Sigmoid colon (tissue), 7 donors: ENCODE measurements at places on chromosomes 3 and 15.
A peak's percentile ranks its signal among the peaks of the same experiment; 100 is the strongest.

GRCh38 chr3:42796332-42796885 is 7.9 kb downstream of the HIGD1A start:
- no peaks in the 10 kb centered on the region for H3K36me3 ChIP-seq
- H3K27ac ChIP-seq, result no peak overlapping the region
- H3K27me3 ChIP-seq, result no peaks in the 10 kb centered on the region

DNA sequence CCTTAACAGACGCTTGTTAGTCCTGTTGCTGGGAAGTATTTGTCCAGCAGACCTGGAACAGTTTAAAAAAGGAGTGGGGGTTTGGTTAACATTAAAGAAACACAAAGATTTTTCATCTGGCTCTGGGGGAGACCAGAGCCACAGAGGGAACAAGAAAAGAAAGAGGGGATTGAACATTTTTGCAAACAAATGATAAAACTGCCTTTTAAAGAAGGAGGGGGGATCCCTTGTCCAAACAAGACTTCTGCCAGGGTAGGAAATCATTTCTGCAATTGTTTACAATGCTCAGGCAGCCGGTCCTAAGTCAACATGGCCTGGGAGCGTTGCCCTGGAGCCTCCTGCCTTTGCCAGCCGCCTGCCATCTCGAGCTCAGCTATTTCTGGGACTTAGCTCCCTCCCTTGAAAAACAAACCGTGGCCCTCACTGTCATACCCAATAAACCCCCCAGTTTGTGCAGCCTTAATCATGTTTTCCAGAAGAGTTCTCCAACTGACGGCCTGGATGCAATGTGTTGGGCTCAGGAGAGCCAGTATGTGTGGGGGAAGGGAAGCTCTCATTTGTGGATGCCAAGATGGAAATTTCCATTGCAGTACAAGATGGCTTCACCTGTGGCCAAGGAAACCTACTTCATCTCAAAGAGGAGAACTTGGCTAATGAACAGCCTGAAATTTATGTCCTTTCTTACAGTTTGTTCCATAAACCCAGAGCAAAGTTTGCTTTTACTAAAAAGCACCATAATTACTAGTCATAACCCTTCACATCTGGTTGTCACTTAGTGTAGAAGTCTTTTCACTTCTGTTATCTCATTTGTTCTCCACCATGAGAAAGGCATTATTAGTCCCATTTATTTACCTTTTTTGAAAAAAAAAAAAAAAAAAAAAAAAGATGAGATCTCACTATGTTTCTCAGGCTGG is 75.9 kb upstream of the RNU6-1 start:
- no peaks in the 10 kb centered on the region for H3K36me3 ChIP-seq
- H3K27me3 ChIP-seq, result no peaks in the 10 kb centered on the region
- no peak overlapping the region for H3K4me3 ChIP-seq
- peak overlapping the region; percentile 87 for H3K27ac ChIP-seq
- no peaks in the 10 kb centered on the region for H3K4me1 ChIP-seq
- peak; percentile 96 for DNase-seq

GRCh38 chr3:66386011-66386924 is 114.6 kb downstream of the LRIG1 start:
- peaks cover 52% of the 10 kb centered on the region for H3K36me3 ChIP-seq
- no peak for DNase-seq
- no peaks in the 10 kb centered on the region for H3K27me3 ChIP-seq
- H3K4me1 ChIP-seq, result peaks cover 13% of the 10 kb centered on the region
- no peak overlapping the region for H3K4me3 ChIP-seq

DNA sequence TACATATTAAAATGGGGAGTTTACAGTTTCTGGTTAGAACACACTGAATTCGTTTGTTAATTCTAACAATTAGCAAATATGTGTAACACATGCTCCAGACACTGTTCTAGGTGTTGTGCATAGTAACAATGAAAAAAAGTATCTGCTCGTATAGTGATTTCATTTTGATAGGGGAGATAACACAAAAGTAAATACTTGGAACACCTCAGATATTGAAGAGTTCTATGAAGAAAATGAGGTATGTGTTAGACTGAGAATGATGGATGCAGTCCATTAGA is 6.8 kb upstream of the TMF1 start:
- H3K36me3 ChIP-seq, result peaks cover 30% of the 10 kb centered on the region
- H3K27ac ChIP-seq, result no peak overlapping the region
- no peak overlapping the region for H3K4me3 ChIP-seq
- no peaks in the 10 kb centered on the region for H3K4me1 ChIP-seq
- DNase-seq, result no peak

GRCh38 chr3:42590989-42591756 is 513 bp downstream of the SS18L2 start:
- peaks cover 15% of the 10 kb centered on the region for H3K36me3 ChIP-seq
- no peaks in the 10 kb centered on the region for H3K27me3 ChIP-seq
- peak overlapping the region; percentile 66 for H3K4me3 ChIP-seq
- H3K4me1 ChIP-seq, result peaks cover 15% of the 10 kb centered on the region
- peak overlapping the region; percentile 87 for H3K27ac ChIP-seq
- peak; percentile 70 for DNase-seq

DNA sequence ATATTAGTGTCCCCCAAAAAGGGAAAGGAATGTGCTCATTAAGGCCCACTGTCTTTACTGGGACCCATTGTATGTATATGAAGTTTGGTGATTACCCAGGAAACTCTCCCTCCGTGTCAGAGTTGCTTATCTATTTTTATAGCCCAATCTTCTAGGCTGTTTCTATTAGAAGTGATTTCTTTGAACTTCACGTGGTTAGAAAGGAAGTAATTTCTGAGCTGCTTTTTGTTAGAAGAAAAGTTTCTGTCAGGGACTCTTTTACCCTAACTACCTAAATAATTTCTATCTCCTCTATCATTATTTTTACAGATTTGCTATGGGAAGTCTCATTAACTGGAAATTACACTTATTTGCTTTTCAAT is 17.7 kb upstream of the SENP7 start:
- no peaks in the 10 kb centered on the region for H3K36me3 ChIP-seq
- H3K4me1 ChIP-seq, result no peaks in the 10 kb centered on the region
- H3K27me3 ChIP-seq, result no peaks in the 10 kb centered on the region

DNA sequence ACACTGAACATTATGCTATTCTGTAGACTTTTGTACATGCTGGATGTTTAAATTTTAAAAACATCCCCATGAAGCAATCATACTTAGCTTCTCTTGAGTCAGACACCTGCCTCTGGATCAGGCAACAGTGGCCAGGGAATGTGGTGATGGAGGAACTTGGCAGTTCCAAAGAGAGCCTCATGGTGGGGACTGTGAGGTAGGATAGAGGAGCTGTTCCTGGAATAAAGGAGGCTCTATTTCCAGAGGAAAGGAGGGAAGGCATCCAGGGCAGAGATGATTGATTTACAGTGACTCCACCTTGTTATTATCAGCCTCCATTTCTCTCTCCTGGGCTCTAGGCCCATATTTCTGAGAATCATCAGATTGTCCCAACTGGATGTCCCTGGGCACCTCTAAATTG is 35.0 kb upstream of the ABHD17C start:
- no peaks in the 10 kb centered on the region for H3K36me3 ChIP-seq
- no peak for DNase-seq
- no peak overlapping the region for H3K4me3 ChIP-seq
- H3K27me3 ChIP-seq, result no peaks in the 10 kb centered on the region
- no peaks in the 10 kb centered on the region for H3K4me1 ChIP-seq

- no peaks in the 10 kb centered on the region for H3K36me3 ChIP-seq
- DNase-seq, result no peak
- no peaks in the 10 kb centered on the region for H3K27me3 ChIP-seq
- H3K4me3 ChIP-seq, result no peak overlapping the region
- H3K4me1 ChIP-seq, result no peaks in the 10 kb centered on the region
Observed at GRCh38 chr3:154981201-154981600, 98.9 kb upstream of the MME start.

DNA sequence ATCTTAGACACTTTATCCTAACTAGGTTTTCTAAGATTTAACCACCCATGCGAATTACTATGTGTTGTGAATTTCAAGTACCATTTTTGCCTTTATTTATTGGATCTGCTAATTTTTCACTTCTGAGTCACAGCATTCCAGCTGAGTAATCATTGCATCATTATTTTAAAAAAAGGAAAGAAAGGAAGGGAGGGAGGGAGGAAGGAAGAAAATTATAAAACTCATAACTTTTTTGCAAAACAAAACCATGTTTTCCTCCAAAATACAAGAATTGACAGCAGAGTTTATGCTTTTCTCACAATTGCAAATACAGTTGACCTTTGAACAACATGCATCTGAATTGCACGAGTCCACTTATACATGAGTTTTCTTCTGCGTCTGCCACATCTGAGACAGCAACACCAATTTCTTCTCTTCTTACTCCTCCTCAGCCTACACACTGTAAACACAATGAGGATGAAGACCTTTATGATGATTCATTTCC is 651.4 kb upstream of the NECTIN3 start:
- H3K27me3 ChIP-seq, result no peaks in the 10 kb centered on the region
- no peaks in the 10 kb centered on the region for H3K4me1 ChIP-seq
- no peak for DNase-seq
- no peaks in the 10 kb centered on the region for H3K36me3 ChIP-seq
- H3K27ac ChIP-seq, result no peak overlapping the region
- H3K4me3 ChIP-seq, result no peak overlapping the region

GRCh38 chr3:105368566-105369499 is 2.1 kb downstream of the ALCAM start:
- H3K4me1 ChIP-seq, result no peaks in the 10 kb centered on the region
- H3K36me3 ChIP-seq, result no peaks in the 10 kb centered on the region
- no peaks in the 10 kb centered on the region for H3K27me3 ChIP-seq

GRCh38 chr3:182342252-182342651 is 451.1 kb upstream of the ATP11B start:
- no peak overlapping the region for H3K27ac ChIP-seq
- H3K27me3 ChIP-seq, result no peaks in the 10 kb centered on the region
- no peaks in the 10 kb centered on the region for H3K4me1 ChIP-seq
- no peak for DNase-seq

- DNase-seq, result no peak
- H3K4me1 ChIP-seq, result peaks cover 26% of the 10 kb centered on the region
- no peaks in the 10 kb centered on the region for H3K27me3 ChIP-seq
- H3K27ac ChIP-seq, result peak overlapping the region; percentile 94
- H3K4me3 ChIP-seq, result peak overlapping the region; percentile 74
- no peaks in the 10 kb centered on the region for H3K36me3 ChIP-seq
Observed at GRCh38 chr3:11717768-11718636, 74.3 kb upstream of the VGLL4 start.

DNA sequence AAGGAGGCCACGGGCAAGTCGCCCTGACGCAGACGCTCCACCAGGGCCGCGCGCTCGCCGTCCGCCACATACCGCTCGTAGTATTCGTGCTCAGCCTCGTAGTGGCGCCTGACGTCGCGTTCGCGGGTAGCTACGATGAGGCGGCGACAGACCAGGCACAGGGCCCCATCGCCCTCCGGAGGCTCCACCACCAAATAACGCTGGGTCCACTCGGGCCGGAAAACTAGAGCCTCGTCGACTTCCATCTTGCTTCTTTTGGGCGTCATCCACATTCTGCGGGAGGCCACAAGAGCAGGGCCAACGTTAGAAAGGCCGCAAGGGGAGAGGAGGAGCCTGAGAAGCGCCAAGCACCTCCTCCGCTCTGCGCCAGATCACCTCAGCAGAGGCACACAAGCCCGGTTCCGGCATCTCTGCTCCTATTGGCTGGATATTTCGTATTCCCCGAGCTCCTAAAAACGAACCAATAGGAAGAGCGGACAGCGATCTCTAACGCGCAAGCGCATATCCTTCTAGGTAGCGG is at the start of gene EPM2AIP1:
EPM2AIP1 (minus strand) TSS at position 326 of the 520 bp plus-strand sequence; CDS start at position 272, 54 bp downstream.
- no peaks in the 10 kb centered on the region for H3K27me3 ChIP-seq
- H3K27ac ChIP-seq, result peak within 1 kb of the TSS; percentile 97
- peak; percentile 100 for DNase-seq
- peaks cover 49% of the 10 kb centered on the region for H3K4me1 ChIP-seq

- peak overlapping the region; percentile 97 for H3K27ac ChIP-seq
- no peak for DNase-seq
- no peaks in the 10 kb centered on the region for H3K27me3 ChIP-seq
- H3K4me3 ChIP-seq, result no peak overlapping the region
Observed at GRCh38 chr15:97963779-97964178, 3.3 kb downstream of the ARRDC4 start.

DNA sequence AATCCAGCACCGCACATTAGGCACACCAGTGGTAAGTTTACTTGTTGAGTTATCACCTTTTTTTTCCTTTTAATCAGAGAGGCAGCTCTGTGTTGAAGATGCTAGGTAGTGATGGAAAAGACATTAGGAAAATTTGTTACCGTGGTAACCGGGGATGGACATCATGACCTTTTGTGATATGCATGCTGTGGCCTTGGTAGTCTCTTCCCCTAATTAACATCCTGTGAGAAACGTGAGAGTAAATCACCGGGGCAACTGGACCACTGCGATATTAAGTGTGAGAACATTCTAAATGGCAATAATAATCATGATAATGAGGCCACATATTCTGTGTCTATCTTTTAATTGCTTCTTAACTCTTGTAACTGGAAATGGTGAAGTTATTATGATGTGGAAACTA is 362.0 kb downstream of the CACNA2D3 start:
- no peaks in the 10 kb centered on the region for H3K36me3 ChIP-seq
- DNase-seq, result no peak
- H3K4me3 ChIP-seq, result no peak overlapping the region
- H3K4me1 ChIP-seq, result no peaks in the 10 kb centered on the region
- no peaks in the 10 kb centered on the region for H3K27me3 ChIP-seq

DNA sequence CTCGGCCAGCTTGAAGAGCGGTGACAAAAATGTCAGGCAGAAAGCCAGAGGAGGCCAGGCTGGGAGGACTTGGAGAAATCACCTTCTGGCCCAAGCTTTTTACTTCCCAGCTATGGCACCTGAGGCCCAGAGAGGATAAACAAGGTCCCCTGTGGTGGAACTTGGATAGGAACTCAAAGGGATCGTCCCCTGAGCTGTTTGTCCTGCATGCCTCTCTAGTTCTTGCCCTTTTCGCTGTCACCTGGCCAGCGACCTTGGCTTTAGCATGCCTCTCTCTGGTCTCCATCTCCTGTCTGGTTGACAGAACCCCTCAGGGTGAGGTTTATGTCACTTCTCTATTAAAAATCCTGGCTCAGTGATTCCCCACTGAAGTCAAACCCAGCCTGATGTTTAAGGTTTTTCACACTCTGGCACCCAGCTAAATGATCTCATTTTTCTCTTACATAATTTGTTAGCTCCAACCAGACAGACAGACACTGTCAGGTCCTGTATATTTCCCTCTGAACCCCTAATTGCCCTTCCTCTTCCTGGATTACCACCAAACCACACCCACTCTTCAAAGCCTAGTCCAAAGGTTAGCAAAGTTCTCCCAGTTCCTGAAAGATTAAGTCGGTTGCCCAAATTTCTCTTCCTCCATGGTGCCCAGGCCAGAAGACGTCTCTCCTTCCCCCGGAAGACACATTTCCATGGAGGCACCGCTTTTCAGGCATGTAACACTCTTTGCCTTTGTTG is 169.1 kb downstream of the FAM43A start:
- no peak overlapping the region for H3K4me3 ChIP-seq
- H3K27me3 ChIP-seq, result no peaks in the 10 kb centered on the region
- no peak overlapping the region for H3K27ac ChIP-seq
- no peaks in the 10 kb centered on the region for H3K36me3 ChIP-seq
- no peak for DNase-seq

- H3K27ac ChIP-seq, result no peak overlapping the region
- H3K27me3 ChIP-seq, result no peaks in the 10 kb centered on the region
- H3K4me3 ChIP-seq, result no peak overlapping the region
Observed at GRCh38 chr15:25477816-25478215, 39.0 kb upstream of the UBE3A start.

- H3K27me3 ChIP-seq, result no peaks in the 10 kb centered on the region
- no peak overlapping the region for H3K4me3 ChIP-seq
- no peaks in the 10 kb centered on the region for H3K4me1 ChIP-seq
- no peaks in the 10 kb centered on the region for H3K36me3 ChIP-seq
Observed at GRCh38 chr3:125075738-125076137, 19.9 kb upstream of the HEG1 start.

GRCh38 chr3:47910777-47911440 is 105.3 kb downstream of the MAP4 start:
- DNase-seq, result no peak
- H3K27ac ChIP-seq, result no peak overlapping the region
- no peaks in the 10 kb centered on the region for H3K4me1 ChIP-seq
- peaks cover 93% of the 10 kb centered on the region for H3K36me3 ChIP-seq
